ENCODE measurements at places on chromosomes 3 and 15.

GRCh38 chr3:150535204-150535603 lies 11.1 kb downstream of the SERP1 start:
- no peak for DNase-seq

GRCh38 chr3:124559846-124560574 lies 170.2 kb upstream of the UMPS start:
- DNase-seq: peak; percentile 48

DNA sequence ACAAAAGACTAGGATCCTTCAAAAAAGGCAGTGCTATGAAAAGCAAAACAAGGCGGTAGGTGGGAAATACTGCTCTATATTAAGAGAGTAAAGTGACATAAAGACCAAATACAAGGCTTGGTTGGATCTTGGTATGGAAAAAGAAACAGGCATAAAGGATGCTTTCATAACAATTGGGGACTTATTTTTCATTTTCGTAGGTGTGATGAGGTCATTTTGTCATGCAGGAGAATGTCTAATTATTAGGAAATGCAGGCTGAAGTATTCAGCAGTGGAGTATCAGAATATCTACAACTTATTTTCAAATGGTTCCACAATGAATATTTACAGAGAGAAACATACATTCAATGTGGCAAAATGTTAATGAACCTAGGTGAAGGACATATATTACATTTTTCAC lies 9.0 kb downstream of the XPC start:
- DNase-seq: no peak

- DNase-seq: no peak
These were observed 36.8 kb downstream of the CA12 start for GRCh38 chr15:63344731-63345390.

DNA sequence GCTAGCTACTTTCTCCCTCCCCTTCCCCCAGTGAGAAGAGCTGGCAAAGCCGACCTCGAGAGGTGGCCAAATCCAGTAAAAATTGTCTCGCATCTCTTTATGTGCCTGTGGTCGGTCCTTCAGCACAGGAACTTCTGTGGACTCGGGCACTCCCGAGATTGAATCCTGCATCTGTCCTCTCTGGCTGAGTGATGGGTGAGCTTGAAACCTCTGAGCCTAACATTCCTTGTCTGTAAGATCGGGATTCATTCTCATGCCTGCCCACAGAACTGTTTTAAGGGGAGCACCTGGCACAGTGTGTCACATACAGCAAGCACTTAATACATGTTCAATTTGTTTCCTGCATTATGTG lies 11.3 kb downstream of the CX3CR1 start:
- no peak for DNase-seq
